SJSA1 (cell line): ENCODE measurements at places on chromosomes 3 and 15. TPM values are rescaled to one million over a fixed set of nuclear protein-coding genes. Genes with fewer than 3 reads are reported as not detected.

GRCh38 chr3:58342676-58343075, 10.0 kb downstream of the PXK start:
- DNase-seq: no peak

GRCh38 chr3:15262021-15262420, 56.0 kb downstream of the CAPN7 start:
- no peak for DNase-seq

Gene SLC6A1
- not detected in 2 replicates for total RNA-seq

GRCh38 chr15:71777216-71777943, 33.0 kb upstream of the NR2E3 start:
- DNase-seq: no peak

Gene MUC4
- not detected in 2 replicates for total RNA-seq

Gene OXNAD1
- total RNA-seq: 5.0 and 9.9 TPM in 2 replicates

DNA sequence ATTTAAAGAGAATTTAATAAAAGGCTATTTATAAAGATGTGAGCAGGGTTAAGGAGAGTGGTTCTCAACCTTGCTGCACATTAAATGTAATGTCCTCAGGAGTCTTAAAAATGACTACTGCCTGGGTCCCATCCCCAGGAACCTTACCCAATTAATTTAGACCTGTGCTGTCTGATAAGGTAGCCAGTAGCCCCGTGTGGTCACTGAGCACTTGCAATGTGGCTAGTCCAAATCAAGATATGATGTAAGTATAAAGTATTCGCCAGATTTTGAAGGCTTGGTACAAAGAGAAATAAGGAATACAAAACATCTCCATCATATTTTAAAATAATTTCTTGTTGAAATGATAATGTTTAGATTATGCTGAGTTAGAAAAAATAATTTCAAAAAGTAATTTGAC, 343.3 kb upstream of the PPP2R3A start:
- DNase-seq: no peak
